ENCODE measurements at places on chromosomes 2 and 18.

DNA sequence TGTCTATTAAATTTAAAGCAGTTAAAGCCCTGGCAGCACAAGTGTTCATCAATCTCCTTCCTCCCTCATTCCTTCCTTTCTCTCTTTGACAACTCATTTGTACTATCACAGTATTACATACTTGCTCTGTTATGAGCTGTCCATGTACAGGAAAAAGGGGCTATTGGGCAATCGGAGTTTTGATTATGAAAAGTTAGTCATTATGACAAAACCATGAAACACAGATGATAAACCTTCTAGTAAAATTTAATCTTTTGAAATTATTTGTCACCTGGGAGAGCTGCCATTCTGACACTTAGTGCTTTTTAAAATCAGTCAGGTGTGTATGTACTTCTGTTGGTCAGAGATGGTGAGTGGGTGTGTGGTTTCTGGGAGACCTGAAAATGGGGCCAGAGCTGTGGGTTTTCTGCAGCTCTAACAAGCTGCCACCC lies 39.4 kb downstream of the MAP4K4 start:
- no peak for DNase-seq

- DNase-seq: no peak
Measured at GRCh38 chr2:39968037-39968436, 189.0 kb upstream of the THUMPD2 start.

DNA sequence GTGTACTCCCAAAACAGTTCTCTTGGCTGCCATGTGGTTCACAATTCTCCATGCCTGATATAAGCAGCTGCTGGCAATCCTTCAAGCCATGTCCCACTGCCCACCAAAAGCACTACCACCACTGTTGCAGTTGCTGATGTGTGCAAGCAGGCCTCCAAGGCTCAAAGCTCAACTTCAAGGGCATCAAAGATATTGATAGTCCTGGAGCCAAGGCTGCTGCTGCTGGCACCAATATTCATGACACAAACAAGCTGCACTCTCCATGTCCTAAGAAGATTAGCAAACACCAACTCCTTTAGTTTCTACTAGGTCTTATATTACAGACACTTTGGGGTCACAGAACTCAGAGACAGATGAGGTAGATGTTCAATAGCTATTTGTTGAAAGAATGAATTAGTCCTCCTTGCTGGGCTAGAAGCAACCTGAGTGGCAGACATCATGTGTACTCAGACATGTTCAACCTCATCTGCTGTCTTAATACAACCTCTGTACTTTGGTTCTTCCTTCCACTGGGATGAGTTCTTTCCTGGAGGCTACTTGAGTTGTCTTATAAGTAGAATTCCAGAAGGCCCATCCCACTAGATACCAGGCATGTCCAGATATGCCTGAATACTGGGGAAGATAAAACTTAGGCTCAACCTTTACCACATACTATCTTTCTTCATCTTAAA lies 104.5 kb upstream of the UGP2 start:
- DNase-seq: no peak

DNA sequence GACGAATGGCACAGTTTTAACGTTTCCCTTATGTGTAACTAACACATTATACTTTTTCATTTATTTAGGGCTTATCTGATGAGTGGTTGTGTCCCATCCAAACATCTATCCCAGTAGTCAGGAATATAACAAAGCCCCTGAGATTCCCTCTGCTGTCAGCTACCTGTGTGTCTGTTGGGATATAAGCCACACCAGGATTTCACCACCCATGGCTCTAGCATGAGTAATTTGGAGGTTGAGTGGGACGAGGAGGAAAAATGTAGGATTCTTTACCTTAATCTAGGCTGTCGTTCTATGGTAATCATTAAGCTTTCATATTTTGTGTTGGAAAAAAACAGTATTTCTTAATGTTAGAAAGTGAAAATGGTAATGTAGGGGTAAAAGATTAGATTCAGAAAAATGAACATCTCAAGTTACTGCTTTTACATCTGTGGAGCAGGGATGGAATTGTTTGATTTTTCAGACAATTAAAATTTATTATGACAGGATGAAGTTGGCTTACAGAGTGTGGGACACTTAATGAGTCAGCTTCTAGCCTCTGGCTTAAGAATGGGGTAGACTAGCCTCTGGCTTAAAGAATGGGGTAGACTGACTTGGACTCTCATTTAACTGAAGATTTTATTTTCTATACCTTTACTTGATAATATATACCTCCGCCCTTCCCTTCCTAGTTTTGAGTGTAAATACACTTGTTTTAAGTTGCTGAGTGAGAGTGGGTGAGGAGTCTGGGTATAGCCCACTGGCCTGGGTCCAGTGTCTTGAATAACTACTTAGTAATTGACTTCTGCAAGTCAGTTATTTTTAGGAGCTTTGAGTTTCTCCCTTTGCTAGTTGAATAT lies 88.5 kb upstream of the RANBP2 start:
- no peak for DNase-seq

- DNase-seq: no peak
Measured at GRCh38 chr2:9179572-9180201, 26.9 kb upstream of the ASAP2 start.
